ENCODE measurements at places on chromosomes 7 and 10.

DNA sequence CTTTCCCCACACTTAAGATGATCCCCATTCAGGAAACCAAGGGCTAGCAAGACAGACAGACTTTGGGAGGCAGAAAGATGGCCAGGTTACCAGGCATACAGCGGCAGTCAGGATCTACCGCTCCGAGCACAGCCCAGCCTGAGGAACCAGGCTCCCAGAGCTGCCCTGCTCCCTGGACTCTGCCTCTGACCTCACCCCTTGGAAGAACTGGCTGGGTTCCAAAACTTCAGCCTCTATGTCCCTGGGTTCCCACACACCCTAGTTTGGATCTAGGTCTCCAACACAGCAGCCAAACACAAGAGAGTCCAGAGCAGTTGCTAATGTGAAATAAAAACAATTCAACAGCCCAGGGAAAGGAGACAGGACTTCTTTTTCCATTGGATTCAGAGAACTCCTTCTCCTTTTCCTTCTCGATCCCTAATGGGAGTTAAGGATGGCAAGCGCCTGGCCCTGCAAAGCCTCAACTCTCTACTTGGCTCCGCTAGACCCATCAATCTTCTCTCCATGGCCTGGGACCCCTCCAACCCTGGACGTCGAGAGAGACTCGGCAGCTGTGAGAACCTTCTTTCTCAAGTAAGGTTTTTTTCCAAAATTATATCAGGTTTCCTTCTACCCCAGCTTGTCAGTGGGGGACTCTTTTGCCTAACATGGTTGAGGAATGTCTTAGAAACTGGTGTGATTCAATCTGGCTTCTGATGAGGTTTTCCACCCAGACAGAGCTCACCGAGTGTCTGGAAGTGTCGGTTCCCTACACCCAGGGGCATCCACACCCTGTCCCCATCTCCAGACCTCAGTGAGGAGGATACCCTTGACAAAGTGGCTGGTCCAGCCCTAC is 219.6 kb downstream of the KCNMA1 start:
- DNase-seq: no peak

- peak; percentile 51 for DNase-seq
Observed at GRCh38 chr7:150368884-150369747, 494 bp downstream of the REPIN1 start.

DNA sequence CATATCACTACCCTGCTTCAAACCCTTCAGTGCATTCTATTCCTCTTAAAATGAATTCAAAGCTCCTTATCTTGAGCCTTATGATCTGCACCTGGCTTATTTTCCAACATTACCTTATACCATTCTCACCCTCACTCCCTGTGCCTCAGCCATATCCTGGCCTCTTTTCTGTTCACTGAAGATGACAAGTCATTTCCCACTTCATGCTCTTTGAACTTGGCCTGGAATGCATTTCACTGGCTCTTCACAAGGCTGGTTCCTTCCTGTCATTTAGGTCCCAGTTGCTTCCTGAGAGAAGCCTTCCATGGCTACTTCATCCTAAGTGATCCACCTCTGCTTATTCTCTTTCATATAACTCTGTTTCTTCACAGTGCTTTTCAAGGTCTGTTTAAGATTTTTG is 3.2 kb upstream of the LIPF start:
- DNase-seq: no peak

GRCh38 chr7:45570797-45571196 is 3.4 kb upstream of the ADCY1 start:
- DNase-seq: no peak

- no peak for DNase-seq
Observed at GRCh38 chr7:116585392-116585791, 60.6 kb downstream of the CAV1 start.

DNA sequence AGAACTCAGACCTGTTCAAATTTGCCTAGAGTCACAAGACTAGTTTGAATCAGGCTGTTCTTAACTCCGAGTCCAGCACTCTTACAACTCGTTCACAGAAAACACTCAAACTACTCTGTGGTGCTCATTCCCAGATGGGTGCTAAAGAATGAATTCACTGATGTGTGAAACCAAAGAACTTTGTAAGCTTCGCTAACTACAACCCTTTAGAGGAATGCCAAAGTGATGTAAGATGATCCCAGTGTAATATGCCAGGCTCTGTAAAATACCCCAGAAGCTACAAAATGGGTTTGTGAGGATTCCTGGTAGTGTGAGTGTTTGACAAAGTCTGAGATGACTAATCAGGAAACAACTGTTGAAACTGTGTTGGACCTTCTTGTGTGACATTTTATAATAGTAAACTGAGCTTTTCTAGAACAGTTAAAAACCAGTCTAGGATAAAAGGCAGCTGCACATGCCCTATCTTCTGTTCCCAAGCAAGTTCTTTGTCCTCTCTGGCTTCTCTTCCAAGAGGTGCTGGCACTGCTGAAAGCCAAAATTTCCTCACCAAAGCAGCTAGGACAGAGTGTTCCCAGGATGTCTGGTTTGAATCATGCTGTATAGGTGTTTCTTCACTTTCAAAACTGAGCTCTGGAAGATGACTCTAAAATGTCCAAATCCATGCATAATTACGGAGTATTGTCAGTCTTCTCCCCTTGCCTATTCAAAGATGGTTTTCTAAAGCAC is 527.6 kb downstream of the SORCS1 start:
- DNase-seq: no peak

GRCh38 chr10:5070648-5071410 is 23.4 kb upstream of the AKR1C3 start:
- no peak for DNase-seq

- DNase-seq: no peak
Observed at GRCh38 chr7:117479225-117480054, at the start of gene CFTR. TSS of gene CFTR (plus strand) at chr7:117480025. CDS start at chr7:117480095, 70 bp downstream.

- DNase-seq: no peak
Observed at GRCh38 chr7:100827330-100828226, at the start of gene EPHB4. TSS of gene EPHB4 (minus strand) at chr7:100827523. CDS start at chr7:100827030, 493 bp downstream.

DNA sequence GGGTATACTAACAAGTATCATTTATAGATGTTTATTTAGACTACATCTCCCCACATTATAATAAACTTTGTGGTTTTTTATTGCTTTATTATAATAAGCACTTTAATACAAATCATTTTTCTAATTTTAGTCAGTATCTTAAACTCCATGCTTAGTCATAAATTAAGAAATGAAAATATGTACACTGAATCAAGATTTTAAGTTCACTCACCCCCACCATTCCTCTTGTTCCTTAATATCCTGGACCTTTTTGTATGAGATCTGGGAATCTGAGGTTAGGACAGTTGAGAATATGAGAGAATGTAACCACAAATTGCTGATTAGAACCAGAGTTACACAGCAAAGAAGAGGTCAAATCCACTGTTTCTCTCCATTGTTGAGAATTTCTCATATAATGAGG is 93.6 kb upstream of the WNT16 start:
- no peak for DNase-seq

- DNase-seq: no peak
Observed at GRCh38 chr10:75598998-75599397, 167.6 kb downstream of the LRMDA start.

GRCh38 chr10:31296754-31297153 is 22.3 kb upstream of the ZEB1 start:
- no peak for DNase-seq

DNA sequence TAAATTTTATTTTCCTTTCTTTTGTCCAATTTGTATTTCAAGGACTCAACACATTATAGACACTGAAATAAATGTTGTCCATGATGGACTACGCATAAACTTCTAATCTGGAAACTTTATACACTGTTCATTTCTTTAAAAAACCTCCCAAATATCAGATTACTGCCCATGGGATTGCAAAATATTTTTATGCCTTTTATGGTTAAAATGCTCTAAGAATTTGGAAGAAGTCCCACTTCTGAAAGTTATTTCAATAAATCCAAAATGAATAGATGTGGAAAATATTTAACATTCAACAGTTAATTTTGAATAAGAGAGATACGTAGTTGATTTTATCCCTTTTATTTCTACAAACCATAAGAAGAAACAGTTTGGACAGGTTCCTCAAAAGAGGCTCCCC is 46.1 kb downstream of the CABCOCO1 start:
- DNase-seq: no peak

GRCh38 chr10:99917963-99918825 is 91.6 kb downstream of the DNMBP start:
- DNase-seq: no peak

- no peak for DNase-seq
Observed at GRCh38 chr7:151060416-151061212, 1.2 kb downstream of the SLC4A2 start.

DNA sequence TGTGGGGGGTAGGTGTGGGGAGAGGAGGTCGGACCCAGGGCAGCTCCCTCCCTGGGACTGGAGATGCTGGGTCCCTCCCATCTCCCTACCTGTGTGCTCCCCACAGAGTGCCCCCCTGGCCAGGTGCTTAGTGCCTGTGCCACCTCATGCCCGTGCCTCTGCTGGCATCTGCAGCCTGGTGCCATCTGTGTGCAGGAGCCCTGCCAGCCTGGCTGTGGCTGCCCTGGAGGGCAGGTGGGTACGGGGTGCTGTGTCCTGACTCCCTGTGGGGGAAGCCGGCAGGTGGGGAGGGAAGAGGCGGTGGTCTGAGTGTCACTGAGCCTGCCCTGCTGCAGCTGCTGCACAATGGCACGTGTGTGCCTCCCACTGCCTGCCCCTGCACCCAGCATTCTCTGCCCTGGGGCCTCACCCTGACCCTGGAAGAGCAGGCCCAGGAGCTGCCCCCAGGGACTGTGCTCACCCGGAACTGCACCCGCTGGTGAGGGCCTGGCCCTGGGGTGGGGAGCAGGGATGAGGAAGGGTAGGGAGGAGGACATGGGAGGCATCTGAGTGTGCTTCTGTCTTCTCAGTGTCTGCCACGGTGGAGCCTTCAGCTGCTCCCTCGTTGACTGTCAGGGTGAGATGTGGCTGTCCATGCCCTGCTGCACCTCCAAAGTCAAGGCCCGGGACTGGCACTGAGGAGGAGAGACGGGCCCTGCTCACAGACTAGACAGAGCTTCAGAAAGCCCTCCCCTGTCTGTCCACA is 11.7 kb upstream of the ZNF862 start:
- DNase-seq: no peak

DNA sequence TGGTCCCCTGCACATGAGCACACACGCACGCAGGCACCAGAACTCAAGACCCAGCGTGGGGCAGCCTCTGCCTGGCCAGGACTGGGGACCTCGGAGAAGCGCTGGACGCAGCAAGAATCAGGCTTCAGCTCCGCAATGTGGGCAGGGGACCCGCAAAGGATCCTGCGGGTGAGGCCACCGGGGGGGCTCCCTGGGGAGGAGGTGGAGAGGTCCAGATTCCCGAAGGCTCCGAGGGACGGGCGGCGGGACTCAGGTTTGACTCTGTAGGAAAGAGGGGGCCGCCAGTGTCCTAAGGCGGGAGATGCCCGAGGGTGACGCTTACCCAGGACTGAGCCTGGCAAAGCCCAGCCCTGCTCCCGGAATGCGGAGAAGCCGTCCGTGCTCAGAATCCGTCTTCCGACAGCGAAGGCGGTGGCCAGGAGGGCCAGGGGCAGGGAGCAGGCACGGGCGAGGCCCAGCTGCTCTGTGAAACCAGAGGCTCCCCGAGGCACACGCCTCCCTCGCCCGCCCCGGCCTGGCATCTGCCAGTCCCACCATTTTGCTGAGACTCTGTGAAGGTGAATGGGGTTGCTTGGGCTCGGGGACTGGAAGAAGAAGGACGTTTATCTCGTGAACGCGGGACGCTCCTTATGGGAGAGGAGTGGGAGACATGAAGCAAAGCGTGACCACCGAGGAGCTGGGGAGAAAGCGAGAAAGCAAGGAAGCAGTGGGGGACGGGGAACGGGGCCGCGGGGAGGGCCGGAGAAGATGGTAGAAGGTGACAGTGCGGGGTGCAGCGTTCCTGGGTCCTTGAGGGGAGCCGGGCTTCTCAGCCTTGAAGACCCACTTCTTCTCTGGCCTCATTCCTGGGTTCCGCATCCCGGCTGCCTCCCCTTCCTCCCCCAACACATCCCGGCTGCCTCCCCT is 489.2 kb downstream of the PTPRN2 start:
- no peak for DNase-seq

GRCh38 chr10:123555616-123556015 is 110.5 kb upstream of the GPR26 start:
- no peak for DNase-seq

- DNase-seq: no peak
Observed at GRCh38 chr10:79277579-79278269, 69.5 kb upstream of the PPIF start.

DNA sequence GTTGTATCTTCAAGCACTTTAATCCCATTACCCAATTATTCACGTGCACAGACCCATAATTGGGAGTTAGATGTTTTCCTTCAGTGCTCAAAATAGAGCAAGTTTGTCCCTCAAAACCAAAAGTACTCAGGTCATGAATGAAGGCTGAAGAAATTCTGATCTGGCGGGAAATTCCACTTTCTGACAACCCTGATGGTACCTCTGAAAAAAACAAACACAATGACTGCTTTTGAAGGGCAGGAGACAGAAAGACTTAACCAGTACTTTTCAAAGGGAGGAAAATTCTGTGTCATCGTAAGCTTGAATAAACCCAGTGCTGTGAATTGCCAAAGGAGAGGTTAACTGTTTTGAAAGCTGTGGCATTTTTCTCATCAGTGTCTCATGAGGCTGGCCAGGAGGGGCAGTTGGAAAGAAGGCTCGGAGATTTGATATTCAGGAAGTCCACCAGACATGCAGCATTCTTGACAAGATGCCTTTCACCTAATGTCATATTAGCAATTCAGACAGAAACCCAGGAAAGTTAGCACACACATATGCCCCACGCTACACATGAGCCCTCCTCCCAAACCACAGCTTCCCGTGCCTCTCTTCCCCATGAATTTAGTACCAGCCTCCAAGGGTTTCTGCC is 347.0 kb downstream of the KCNMA1 start:
- DNase-seq: no peak

DNA sequence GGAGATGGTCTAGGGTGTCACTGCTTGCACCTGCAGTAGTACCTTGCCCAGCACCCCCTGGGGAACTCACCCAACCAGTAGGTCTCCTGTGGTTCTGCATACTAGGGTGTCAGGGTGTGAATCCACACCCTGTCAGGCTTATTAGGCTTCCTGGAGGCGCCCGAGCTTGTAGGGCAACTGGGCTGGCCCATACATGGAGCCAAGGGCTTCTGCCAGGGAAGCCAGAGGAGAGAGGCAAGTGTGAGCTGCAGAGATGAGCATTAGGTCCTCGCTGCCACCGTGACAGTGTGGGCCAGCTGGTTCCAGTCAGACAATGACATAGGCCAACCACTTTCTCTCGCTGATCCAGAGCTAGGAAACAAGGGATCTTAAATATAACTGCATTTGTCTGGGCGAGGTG is 11.2 kb downstream of the MXI1 start:
- DNase-seq: no peak

DNA sequence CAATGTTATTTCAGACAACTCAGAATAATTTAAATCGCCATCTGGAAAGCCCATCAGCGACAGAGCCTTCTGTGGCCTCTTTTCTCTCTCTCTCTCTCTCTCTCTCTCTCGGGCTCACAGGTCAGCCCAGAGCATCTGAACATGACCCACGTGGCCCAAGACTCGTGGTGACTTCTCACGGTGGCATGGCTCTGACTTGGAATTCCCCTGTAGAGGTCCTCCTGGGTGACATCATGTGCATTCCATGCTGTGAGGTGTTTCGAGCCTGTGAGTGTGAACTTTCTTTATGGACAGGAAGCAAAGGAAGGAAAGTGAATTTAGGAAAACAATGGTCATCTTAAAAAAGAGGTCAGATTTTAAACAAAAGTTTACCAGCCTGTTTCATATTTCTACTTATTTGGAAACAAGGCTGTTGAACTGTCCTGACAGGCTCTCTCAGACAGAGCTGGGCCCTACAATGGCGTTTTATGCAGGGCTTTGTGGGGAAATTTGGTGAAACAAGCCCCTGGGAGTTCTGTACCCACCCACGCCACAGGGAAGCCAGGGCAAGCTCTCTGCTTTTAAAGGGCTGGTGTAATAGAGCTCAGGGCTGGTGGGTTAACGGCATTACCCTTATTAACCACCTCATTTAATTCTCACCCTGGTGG is 359.7 kb upstream of the ZNF32 start:
- no peak for DNase-seq

Measured in NCI-H2029 treated with DMSO at 0.1 percent for 48 hours (cell line).